ENCODE measurements at places on chromosomes 4 and X.

GRCh38 chrX:71225676-71226075, 2.7 kb downstream of the GJB1 start:
- no peak for DNase-seq

DNA sequence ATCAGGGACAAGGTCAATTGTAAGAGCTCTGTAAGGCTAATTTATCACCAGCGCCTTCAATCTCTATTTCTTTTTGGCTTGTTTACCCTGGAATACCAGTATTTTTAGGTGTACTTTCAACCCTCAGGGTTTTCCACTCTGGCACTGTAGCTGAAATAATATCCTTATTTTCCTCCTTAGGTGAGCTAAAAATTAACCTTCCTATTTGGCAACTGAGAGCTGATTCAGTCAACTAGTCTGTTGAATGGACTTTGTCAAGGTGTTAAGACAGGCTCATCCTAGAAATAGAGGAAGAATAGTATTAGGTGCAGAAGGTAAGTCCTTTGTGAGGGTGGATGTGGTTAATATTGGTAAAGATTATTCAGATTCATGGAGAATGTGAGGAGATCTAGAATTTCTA, 101.3 kb upstream of the BANK1 start:
- DNase-seq: no peak

DNA sequence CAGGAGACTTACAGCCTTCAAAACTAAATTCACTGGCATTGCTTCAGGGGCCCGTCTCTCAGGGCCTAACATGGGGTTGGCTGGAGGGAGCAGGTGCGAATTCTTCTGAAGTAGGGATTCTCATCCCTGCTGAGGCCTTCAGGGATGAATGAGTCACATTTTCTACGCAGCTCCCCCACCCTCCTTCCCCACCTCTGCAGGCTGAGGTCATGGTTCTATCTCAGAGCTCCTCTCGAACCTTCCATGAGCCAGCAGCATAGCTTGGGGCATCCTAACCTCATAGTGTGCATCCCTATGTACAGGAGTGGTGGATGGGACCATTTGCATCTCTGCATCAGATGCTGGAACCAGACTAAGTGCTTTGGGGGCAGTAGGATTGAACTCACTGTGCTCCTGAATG, 309.2 kb downstream of the EVC2 start:
- no peak for DNase-seq

- no peak for DNase-seq
Observed at GRCh38 chr4:115315182-115315581, 201.8 kb upstream of the NDST4 start.

GRCh38 chr4:48899950-48900349, 6.6 kb downstream of the OCIAD2 start:
- DNase-seq: no peak

DNA sequence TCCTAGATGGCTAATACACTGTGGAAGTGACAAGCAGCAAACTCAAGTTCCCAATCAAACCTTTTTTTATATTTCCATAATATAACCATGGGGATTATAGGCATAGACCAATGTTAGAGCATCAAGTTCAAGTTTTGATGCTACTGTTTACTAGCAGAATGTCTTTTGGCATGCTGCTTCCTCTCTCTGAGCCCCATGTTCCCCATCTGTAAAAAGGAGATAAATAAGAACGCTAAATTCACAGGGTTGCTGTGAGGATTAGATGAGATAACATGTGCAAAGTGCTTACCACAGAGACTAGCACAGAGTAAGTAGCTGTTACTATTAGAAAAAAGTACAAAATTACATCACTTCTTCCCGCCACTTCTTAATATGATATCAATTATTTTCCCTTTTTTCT, 18.0 kb downstream of the MBNL3 start:
- no peak for DNase-seq

DNA sequence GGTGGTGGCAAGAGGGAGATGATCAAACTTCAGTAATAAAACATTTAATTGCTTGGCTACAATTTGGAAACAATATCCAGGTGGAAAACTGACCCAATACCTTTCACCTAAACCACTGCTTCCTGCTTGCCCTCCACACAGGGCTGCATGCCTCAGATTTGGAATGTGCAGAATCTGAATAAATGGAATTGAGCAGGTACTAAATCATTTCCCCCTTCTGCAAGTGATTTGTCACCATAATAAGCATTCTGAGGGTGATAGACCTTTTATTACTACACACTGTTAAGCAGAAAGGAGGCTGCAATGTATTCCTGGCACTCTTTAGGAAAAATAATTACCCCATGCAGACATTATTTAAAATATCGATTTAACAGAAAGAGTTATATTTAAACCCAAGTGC, 291.8 kb downstream of the IDS start:
- DNase-seq: no peak

DNA sequence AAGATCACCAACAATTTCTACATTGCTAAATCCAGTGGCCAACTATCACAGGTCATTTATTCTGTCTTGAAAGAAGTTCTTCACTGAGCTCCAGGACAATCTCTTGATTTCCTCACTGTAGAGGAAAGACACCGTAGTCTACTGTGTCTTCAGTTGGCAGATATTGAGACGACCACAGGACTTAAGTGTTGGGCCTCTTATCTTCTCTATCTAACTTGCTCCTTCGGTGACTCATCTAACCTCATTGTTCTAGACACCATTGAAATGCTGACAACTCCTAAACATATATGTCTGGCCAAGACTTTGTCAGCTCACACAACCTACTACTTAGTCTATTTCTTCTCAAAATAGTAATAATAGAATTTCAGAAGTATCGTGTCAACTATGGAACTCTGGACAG, 425.8 kb downstream of the ARAP2 start:
- no peak for DNase-seq

- DNase-seq: no peak
Observed at GRCh38 chr4:109953556-109953955, 40.9 kb downstream of the EGF start.

DNA sequence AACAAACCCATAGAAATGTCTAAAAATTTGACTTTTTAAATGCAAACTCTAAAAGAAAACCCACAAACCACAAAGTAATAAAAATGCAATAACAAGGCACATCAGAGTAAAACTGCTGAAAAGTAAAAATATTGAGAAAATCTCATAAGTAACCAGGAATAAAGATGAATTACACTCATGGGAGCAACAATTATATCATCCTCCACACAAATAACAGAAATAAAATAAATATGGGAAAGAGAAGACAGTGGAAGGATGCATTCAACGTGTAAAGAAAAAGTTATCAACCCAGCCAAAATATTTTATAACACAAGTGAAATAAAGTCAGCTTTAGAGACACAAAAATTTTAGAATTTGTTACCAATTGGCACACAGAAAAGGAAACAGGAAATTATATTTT, 1420.2 kb downstream of the PCDH18 start:
- no peak for DNase-seq
